ENCODE measurements at places on chromosomes 11 and 22.

DNA sequence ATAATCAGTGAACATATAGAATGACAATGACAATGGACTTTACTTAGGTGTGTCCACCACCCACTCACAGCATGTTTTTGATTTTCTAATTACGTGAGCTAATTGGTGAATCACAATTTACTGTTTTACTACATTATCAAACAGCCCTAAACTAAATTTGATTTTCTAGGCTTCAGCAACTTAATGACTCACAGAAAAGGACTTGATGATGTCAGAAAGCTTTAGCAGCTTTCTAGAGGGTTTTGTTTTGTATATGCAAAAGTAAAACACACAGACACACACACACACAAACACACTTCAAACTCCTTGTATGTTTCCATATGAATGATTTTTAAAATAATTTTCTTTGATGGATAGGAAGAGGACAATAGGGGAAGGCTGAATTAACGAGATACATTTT lies 878.6 kb upstream of the CCDC90B start:
- DNase-seq = no peak

- DNase-seq = no peak
Measured at GRCh38 chr22:32354360-32355351, 3.0 kb upstream of the RFPL3 start.

DNA sequence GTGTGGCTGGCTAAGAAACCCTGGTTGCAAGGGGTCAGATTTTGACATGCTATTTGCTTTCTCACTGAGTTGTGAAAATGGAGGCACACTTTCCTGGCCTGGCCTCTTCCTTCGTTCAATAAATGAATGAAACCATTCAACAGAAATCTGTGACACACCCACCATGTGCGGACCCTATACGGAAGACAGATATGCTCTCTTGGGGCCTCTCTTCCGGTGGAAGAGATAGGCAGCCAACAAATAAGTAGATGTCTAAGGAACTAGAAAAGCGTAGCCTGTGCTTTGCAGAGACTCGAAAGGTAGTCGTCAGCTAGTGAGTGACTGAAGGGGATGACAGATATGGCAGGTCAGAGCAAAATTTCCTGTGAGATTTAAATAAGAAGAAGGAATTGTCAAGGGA lies 5.3 kb downstream of the KCNQ1OT1 start:
- no peak for DNase-seq

DNA sequence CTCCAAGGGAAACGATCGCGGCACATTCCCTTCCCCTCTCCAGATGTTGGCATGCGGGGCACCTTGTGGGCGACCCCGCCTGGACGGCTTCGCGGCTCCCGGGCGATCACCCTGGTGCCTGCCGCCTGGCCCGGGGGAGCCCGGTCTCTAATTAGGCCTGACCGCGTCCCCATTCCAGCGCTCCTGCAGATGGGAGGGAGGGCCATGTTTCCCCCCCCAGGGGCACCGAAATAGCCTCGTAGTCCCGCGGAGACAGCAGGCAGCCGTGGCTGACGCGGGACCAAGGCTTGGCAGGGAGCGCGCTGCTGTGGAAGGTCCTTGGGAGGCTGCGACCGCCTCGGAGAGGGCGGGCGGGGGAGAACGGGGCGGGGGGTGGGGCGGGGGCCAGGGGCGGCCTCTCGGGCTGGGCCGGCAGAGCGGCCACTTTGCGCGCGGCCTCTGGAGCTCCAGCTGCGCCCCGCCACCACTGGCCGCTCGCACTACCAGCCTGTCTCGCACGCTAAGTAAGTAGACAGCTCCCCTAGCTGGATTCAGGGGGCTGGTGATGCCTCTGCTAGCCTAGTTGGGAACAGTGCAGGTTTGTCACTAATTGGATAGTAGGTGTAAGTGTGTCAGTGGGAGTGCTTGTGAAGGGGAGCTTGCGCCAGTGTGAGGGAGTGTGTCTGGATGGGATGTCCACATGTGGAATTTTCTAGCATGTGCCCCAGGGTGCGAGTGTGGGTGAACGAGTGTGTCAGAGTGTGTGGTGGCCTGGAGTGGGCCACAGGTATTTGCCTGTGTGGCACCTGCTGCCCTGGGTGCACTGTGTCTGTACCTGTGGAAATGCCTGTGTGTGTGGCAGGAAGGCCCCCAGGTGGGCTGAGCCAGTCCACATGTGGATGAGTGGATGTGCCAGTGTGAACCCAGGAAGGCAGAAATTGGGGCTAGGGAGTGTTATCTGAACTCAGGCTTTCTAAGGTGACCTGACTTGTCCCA lies at the start of gene INSC:
Gene INSC (plus strand): TSS at position 423 of the 975 bp plus-strand sequence. CDS start 34,252 bp downstream, outside the sequence.
- no peak for DNase-seq

DNA sequence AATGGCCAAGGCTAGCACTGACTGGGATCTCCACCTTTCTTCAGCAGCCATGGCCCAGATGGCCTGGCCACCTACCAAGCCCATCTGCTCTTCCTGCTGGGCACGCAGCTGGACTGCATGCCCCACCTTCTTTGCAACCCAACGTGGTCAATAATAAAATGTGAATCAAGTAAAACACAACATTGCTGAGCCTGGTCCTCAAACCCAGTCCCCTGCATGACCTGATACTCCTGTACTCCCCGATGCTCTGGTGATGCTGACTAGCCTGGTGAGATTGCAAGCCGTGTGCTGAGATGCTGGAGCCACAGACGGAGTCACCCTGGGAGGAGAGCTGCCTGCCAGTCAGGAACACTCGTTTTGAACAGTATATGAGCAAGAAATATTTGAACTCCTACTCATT lies 34.0 kb downstream of the PARVG start:
- DNase-seq = no peak

GRCh38 chr11:73019996-73020395 lies 122.1 kb downstream of the FCHSD2 start:
- no peak for DNase-seq

GRCh38 chr11:68081691-68082090 lies 39.5 kb downstream of the CHKA start:
- no peak for DNase-seq

DNA sequence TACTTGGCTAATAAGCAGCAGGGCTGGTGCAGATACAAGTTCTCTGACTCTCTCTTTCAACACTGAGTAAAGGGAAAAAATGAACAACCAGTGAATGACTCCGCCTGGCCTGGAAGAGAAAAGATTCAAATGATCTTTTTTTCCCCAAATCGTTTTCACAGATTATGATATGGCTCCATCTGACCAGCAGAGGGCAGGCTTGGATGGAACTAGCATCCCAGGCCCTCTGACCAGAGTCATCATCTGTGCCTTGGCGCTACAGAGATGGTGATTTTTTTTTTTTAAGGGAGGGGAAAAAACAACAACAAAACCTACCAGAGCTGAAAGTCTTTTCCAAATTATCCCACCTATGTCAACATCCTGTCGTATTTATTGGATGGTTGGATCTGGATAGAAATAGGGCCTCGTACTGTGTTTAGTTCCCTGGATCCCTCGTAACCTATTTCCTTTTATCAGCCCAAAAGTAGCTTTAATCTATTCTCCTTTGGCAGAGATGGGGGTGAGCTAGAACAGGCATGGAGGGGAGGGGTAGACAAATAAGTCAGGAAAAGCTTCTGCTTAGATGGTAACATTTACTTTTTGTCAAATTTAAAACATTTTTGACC lies 69.7 kb downstream of the PRSS23 start:
- peak; percentile 20 for DNase-seq

- no peak for DNase-seq
Measured at GRCh38 chr22:42747701-42748513, 27.2 kb upstream of the A4GALT start.

- DNase-seq = no peak
Measured at GRCh38 chr22:45631140-45631840, 40.3 kb upstream of the ATXN10 start.

GRCh38 chr11:88179141-88179540 lies 3.9 kb upstream of the RAB38 start:
- no peak for DNase-seq

- no peak for DNase-seq
Measured at GRCh38 chr11:11010624-11011127, 152.8 kb upstream of the ZBED5 start.

DNA sequence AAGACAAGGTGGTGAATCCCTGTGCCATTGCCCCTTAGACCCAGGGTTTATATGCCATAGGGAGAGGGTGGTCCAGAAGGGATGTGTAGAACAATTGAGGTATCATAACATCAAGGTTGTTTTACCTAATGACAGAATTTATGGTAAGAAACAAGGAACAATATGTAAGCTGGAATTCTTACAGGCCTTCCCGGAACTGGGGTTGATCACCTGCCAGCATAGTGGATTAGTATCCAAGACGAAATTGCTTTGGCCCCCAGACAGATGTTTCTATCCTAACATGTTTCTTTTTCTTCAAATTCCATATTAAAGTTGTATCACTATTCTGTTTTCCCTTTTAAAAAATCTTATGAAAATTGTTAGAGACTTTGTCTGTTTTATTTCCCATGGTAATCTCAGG lies 343.8 kb upstream of the ANO3 start:
- DNase-seq = no peak

- no peak for DNase-seq
Measured at GRCh38 chr22:50581950-50582492, 628 bp downstream of the CHKB start.

- DNase-seq = no peak
Measured at GRCh38 chr11:100759856-100760255, 72.8 kb downstream of the ARHGAP42 start.

GRCh38 chr22:30238136-30238535 lies 8.4 kb downstream of the LIF start:
- DNase-seq = no peak

DNA sequence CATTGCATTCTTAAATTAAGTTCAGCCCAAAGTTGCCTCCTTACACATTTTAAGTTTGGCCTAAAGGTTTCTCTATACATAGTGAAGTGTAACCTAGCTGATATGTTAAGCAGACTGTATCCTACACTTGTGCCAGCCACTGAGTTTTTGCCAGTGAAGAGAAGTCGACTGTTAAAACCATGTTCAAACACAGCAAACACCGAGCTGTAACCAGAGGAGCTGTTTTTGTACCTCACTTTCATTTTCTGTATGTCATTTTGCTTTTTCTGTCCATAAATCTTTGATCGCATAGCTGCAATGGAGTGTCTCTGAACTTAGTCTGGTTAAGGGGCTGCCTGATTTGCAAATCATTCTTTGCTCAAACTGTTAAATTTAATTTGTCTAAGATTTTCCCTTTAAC lies 403.7 kb downstream of the LUZP2 start:
- no peak for DNase-seq

DNA sequence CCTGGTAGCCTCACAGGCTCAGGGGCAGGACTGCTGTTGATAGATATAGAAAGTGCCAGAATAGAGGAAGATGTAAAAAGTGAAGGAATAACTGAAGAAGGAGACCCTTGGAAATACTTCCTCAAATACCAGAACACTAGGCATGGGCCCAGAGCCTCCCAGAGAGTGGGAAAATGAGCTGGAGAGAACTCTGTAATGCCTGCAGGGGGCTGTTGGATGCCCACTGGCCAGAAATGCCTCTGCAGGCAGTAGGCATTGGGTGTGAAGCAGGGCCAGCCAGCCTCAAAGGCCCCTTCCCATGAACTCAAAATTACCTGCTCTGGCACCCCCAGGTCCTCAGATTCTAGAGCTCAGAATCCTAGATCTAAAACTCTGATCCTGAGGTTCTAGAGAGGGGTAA lies 15.1 kb downstream of the P2RY2 start:
- DNase-seq = no peak

DNA sequence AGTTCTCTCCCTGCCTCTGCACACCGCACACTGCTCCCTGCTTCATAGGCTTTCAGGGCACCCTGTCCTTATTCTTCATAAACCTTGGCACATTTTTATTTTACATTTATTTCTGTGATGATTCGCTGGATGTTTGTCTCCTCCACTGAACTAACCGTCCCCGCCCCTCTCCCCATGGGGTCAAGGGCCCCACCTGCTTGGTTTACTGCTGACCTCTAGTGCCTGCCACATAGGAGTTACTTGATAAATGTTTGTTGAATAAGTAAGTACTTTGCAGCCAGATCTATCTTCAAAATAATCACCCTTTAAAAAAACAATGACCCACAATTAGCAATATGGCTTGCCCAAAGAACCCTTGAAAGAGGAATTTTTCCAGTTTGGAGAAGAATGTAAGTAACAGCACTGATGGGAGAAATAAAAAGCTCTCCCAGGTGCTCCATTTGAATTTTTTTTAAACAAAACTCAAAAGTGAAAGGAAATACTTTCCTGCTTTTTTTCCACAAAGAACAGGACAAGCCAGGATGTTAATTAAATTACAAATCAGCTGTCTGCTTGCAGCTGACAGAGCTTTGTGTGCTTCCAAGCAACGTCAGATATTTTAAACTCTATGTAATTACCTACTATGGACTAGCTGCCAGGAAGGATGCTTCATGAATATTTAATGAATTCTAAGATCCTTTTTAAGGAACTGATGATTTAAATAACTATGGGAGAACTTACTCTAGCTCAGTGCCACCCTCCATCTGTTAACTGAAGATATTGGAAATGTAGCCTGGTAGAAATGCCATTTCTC lies 1083.6 kb downstream of the DLG2 start:
- peak; percentile 75 for DNase-seq

GRCh38 chr11:115745610-115746512 lies 241.6 kb upstream of the CADM1 start:
- DNase-seq = no peak

GRCh38 chr11:15645201-15645600 lies 530.5 kb downstream of the INSC start:
- no peak for DNase-seq

DNA sequence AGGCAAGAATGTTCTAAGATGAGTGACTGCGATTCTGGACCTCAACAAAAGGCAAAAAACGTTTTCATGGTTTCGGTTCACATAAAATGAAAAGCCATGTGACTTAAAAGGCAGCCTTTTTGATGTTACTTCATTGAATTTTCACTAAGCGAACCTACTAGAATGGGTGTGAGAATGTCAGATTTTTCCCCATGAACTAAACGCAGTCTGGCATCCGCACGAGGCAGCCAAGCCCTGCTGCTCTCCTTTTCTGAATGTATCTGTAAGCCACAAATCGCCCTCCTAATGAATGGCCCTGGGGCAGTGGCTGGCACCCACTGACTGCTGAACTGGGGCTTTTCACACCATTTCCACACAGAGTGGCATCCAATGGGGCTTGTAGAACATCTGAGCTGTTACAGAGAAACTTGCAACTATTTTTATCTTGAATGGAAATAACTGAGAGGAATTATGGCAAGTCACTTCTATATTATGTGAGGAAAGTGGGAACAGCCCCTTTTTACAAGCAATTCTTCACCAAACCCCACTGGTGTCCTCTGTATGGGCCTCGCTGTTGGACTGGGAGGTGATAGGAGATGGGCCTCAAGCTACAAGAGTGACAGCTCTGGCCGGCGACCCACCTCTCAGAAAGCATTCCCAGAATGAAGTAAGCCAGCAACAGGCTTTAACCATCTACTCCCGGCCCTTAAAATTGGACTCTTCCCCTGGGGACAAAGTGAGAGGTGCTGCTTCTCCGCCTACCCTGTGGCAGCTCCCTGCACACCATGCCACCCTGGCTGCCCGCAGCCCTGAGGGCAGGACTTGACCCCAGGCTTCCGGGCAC lies 29.4 kb downstream of the PPP2R1B start:
- DNase-seq = no peak
